Muscle of arm (tissue), 14 donors: ENCODE measurements at places on chromosomes 1 and 21.
A peak's percentile ranks its signal among the peaks of the same experiment; 100 is the strongest.

GRCh38 chr1:76055987-76056386 is 18.6 kb upstream of the ST6GALNAC3 start:
- DNase-seq, result no peak

DNA sequence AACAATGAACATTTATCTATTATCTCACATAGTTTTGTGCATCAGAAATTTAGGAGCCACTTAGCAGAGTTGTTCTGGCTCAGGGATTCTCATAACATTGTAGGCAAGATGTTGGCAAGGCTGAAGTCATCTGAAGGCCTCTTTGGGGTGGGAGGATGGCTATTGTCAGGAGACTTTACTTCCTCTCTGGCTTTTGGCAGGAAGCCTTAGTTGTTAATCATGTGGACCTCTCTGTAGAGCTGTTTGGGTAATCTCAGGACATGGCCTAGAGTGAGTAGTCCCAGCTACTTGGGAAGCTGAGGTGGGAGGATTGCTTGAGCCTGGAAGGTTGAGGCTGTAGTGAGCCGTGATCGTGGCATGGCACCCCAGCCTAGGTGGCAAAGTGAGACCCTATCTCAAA is 40.2 kb downstream of the RASAL2 start:
- no peak for DNase-seq

GRCh38 chr1:182143154-182143657 is 81.7 kb upstream of the ZNF648 start:
- DNase-seq, result peak; percentile 93

DNA sequence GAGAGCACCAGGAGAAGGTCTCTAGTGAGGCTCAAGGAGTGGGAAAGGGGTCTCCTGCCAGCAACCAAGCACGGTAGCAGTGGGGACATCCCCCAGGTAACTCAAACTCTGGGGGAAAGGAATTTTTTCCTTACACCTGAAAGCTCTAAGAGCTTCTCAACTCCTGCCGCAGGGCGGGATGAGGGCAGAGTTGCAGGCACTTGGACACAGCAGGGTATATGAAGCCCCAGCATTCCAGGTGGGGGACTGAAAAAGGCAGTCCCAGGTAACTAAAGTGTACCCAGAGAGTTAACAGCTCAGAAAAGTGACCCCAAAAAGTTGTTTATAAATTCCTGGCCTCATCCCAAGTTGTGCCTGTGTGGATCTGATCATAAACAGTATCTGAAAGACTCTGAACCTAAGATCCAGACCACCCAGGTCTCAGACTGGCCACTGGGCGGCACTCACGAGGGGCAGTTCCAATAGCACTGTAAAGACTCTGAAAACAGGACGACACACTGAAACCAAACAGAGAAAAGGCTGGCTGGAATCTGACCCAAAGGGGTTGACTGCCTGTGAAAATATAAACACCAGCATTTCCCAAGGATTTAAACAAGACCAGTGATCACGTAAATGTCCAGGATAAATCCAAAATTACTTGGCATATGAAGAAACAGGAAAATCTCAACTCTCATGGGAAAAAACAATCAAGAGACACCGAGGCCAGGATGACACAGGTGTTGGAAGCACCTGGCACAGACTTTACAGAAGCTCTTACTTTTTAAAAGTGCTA is 47.5 kb downstream of the HSF2BP start:
- DNase-seq, result peak; percentile 46

- no peak for DNase-seq
Measured at GRCh38 chr1:24727501-24728216, 17.6 kb upstream of the CLIC4 start.

GRCh38 chr1:89918794-89919155 is 76.1 kb upstream of the ZNF326 start:
- no peak for DNase-seq
